NCI-H187 treated with DMSO at 0.1 percent for 48 hours (cell line): ENCODE measurements at places on chromosomes 1 and 21.

GRCh38 chr1:186498695-186499389 lies 37.9 kb upstream of the PDC start:
- no peak for DNase-seq

DNA sequence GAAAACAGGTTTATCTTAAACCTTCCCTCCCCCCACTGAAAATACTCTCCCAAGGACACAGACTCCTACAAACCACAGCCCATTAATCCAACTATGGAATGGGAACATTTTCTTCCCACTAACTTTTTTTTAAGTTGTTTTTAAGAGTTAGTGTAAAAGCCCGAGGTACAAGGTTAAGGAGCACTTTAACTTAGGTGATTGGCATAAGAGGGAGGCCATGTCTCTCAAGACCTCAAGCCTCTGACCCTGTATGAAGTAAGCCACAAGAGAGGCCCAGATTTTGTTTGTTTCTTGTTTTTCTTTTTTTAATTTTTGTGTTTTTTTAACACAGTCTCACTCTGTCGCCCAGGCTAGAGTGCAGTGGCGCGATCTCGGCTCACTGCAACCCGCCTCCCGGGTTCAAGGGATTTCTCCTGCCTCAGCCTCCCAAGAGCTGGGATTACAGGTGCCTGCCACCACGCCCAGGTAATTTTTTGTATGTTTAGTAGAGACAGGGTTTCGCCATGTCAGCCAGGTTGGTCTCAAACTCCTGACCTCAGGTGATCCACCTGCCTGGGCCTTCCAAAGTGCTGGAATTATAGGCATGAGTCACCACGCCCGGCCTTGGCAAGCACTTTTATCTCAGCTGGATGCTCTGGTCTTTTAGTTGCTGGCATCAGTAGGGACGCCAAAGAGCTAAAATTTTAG lies 14.4 kb downstream of the ARMH1 start:
- DNase-seq: no peak

DNA sequence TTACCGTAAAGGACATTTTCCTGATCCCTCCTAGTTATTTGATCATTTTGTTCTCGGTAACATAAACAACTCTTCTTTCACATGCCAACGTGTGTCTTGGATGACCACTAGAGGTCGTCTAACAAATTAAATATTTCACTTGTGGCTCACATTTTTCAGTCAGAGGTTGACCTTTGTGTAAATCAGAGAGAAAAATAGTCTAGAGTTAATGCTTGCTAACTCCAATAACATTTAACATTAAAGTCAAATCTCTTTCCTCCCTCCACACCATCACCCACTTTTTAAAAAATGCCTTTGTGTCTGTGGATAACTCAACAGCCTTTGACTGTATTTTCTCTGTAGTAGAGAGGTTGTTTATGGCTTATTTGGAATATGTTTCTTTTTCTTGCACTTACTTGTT lies 220.5 kb upstream of the B3GALT2 start:
- DNase-seq: no peak

DNA sequence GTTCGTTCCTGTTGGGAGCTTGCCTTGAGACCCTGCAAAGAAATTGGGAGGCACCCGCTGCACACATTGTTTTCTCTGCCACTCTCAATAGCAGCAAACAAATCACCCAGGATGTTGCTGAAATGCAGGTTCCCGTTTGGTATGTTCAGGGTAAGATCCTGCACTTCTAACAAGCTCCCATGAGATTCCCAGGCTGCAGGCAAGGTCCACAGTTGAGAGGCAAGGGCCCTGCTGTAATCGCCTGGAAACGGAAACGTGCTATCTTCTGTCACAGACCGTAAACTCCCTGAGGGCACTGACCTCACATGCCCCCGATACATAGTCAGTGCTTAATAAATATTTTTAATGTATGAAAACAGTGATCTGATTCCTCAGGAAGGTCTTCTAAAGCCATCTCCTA lies 37.8 kb downstream of the XCL1 start:
- DNase-seq: no peak

- DNase-seq: no peak
Observed at GRCh38 chr1:170660281-170660713, 3.6 kb upstream of the PRRX1 start.

DNA sequence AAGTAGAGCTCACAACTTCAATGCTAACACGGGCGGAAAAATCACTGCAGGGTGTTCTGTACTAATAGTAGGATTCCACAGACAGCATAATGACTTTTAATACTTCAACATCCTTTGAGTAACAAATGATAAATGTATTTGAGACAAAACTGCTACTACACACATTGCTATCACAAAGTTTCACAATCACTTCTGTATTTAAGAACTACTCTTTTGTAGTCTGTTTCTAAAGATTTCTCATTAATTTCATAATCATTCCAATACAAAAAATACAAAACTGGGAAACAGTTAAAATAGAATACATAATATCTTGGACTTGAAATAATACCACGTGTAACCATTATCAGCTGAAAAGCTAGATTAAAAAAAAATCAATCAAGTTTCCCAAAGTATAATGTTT lies 2.7 kb downstream of the HMGN1 start:
- no peak for DNase-seq

GRCh38 chr1:160171354-160171753 lies 19.0 kb upstream of the CASQ1 start:
- DNase-seq: no peak

- no peak for DNase-seq
Observed at GRCh38 chr1:3714814-3715213, 37.4 kb upstream of the CCDC27 start.

DNA sequence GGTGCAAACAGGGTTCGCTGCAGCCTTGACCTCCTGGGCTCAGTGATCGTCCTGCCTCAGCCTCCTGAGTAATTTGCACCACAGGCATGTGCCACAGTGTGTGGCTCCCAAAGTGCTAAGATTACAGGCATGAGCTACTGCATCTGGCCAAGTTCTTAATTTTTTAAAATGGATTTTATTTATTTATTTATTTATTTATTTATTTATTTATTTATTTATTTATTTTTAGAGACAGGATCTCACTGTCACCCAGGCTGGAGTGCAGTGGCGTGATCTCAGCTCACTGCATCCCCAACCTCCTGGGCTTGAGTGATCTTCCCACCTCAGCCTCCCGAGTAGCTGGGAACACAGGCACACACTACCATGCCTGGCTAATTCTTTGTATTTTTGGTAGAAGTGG lies 54.7 kb downstream of the KIF1B start:
- no peak for DNase-seq

GRCh38 chr1:82845866-82846265 lies 1045.1 kb downstream of the ADGRL2 start:
- no peak for DNase-seq

DNA sequence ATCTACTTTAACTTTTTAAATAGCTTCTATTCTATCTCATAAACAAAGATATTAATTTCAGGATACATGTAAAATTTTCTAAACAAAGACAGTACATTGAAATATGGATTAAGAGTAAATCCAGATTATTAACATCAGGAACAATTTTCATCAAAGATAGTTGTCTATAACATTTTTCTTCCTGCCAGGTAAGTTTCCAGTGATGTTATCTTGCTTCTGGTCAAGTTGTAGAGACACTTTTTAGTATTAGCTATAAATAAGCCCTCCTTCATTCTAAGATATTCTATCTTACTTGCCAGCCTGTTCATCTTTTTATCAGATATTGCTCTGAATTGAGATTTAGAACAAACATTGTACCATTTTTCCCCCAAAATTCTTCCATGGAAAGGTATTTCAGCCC lies 94.4 kb upstream of the KCTD3 start:
- DNase-seq: no peak

DNA sequence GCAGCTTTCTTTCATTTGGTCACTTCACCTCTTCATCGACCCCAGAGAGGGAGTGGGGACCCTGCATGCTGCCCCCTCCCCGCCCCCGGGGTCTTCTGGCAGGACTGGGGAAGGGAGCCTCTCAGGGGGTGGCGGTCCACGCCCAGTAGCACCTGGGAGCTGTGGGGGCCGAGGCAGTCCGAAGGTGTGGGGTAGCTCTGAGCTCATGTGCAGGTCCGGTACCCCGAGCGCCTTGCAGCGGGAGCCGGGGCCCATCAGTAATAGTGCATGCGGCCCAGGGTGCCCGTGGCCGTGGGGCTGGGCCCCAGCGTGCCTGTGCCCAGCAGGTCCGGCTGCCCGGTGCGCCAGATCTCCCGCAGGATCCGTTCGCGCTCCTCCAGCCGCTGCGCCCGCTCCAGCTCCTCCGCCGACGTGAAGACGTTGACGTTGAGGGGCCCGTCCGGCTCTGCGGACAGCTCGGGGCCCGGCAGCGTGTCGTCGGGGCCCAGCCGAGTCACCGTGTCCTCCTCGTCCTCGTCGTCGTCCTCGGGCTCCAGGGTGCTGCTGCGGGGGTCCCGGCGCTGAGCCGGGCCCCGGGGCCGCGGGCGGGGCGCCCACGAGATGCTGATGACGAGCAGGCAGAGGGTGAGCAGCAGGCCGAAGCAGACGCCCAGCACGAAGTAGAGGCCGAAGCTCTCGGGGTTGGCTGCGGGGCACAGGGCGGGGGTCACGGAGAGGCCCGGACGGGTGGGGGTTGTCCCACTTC lies 1.2 kb downstream of the EVA1B start:
- DNase-seq: no peak

DNA sequence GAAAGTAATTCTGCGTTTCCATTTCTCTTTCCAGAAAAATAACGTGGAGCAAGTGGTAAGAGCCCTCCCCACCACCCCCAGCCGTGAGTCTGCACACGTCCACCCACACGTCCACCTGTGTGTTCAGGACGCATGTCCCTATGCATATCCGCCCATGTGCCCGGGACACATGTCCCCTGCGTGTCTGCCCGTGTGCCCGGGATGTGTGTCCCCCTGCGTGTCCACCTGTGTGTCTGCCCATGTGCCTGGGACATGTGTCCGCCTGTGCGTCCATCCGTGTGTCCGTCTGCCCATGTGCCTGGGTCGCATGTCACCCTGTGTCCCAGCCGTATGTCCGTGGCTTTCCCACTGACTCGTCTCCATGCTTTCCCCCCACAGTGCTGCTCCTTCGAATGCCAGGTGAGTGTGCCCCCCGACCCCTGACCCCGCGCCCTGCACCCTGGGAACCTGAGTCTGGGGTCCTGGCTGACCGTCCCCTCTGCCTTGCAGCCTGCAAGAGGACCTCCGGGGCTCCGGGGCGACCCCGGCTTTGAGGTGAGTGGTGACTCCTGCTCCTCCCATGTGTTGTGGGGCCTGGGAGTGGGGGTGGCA lies 5.6 kb downstream of the COL6A1 start:
- DNase-seq: no peak

DNA sequence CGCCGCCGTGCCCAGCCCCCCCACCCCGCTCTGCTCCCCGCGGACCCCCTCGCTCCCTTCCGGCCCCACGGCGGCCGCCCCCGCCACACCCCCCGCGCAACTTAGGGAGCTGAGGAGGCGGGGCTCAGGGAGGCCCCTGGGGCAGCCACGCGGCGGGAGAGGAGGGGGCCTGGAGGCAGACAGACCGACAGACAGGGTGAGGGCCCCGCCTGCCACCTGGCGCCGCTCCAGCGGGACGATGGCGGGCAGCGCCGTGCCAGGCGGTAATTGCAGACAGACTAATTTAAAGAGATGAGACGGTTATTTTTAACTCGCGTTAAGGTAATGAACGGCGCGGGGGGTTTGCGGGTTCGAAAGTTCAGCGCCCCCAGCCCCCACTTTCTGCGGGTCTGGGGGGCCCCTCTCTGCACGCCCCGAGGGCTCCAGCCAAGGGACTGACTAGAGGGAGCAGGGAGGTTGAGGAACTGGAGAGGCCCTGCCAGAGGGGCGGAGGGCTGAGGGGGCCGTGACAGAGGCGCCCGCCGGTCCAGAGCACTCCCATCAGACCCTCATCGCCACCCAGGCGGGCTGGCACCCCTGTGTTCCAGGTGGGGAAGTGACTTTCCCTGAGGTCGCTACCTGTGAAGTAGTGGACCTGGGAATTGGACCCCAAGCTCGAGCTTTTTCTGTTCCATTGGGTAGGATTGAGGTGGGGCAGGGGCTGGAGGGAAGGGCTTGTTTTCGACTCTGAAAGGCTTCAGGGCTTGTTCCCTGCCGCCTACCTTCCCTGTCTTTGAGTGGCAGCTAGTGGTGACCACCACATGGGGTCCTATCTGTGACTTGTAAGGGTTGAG lies 5.4 kb downstream of the FOXO6 start:
- DNase-seq: no peak

DNA sequence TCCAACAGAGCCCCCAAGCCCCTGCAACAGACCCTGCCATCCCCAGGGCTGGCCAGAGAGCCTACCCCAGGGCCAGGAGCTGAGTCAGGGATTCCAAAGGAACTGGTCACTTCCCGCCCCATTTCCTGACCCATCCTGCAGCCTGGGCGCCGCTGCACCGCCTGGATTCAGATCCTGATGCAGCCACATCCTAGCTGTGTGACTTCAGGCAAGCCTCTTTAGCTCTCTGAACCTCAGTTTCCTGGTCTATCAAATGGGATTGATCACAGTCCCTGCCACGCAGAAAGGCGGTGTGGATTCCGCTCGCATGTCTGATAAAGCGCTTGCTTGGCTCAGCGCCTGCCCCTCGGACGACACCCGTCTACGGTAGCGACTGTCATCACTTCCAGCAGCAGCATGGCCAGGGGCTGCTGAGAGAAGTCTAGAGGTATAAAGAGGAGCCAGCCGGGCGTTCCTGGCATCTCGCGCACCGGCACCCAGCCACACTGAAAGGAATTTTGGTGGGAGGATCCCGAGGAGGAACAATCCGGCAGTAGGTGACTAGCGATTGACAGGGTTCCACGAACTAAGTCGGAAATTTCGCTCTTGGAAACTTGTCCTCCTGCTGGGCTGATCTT lies 10.1 kb downstream of the EPHA2 start:
- no peak for DNase-seq

- no peak for DNase-seq
Observed at GRCh38 chr1:14896381-14897079, 257.0 kb upstream of the TMEM51 start.

DNA sequence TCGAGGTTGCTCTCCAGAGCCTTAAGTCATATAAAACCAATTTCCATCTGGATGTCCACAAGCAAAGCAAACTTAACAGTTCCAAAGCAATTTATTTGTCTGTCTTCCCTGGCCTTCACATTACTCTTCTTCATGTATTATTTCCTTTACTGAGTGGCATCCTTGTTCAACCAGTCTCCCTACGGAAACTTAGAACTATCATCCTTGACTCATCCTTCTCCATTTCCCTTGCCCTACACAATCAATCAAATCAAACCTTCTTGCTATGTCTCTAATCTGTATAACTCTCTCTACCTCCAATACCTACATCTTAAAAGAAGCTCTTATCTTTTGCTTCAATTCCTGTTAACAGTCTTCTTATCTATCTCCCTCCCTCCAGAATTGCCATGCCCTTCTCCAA lies 25.4 kb downstream of the EGLN1 start:
- no peak for DNase-seq

DNA sequence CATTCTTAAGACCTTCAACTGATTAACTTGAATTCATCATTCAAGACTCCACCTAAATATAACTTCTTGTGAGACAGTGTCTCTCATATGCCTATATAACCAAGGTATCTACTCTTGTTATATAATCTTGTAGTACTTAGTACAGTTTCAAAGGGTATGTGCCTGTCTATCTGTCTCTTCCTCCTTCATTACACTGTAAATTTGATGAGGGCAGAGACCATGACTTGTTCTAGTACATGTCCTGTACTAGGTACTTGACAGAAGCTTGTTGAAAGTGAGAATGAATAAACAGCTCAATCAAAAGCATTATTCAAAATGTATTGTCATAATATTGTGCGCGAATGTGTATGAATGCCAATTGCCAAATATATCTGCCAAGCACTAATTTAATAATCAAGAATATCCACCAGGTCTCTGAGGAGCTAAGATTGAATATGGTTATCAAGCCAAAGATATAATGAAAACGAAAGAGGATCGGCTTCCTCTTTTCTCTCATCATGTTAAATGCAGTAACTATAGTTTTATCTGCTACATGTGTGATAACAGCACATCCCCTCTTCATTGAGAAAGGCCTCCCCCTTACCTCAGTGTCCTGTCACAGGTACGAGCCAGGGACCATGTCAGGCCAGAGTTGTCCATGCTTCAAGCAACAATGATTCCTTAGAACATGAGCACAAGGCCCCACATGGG lies 117.3 kb downstream of the UCHL5 start:
- no peak for DNase-seq
